ENCODE measurements at places on chromosomes 3 and 15.

- DNase-seq, result no peak
These were observed 21.4 kb upstream of the PPARG start for GRCh38 chr3:12267376-12268030.

DNA sequence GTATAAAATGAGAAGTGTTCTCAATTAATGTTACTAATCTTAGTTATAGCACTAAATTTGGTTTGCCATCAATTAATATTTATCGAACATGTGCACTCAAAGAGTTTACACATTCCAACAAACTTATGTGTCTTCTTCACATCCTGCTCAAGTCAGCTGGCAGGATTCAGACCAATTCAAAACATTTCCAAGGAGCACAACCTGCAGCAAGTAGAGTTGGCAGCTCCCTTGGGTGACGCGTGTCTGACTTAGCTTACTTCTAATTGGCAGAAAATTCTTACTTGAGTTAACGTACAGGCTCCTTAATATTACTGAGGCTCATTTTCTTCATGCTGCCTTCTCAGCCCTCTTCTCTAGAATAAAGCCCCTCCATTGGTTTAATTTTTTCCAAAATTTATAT lies 110.4 kb upstream of the PFN2 start:
- DNase-seq, result no peak

- DNase-seq, result peak; percentile 56
These were observed 13.0 kb upstream of the MANF start for GRCh38 chr3:51371943-51372557.

DNA sequence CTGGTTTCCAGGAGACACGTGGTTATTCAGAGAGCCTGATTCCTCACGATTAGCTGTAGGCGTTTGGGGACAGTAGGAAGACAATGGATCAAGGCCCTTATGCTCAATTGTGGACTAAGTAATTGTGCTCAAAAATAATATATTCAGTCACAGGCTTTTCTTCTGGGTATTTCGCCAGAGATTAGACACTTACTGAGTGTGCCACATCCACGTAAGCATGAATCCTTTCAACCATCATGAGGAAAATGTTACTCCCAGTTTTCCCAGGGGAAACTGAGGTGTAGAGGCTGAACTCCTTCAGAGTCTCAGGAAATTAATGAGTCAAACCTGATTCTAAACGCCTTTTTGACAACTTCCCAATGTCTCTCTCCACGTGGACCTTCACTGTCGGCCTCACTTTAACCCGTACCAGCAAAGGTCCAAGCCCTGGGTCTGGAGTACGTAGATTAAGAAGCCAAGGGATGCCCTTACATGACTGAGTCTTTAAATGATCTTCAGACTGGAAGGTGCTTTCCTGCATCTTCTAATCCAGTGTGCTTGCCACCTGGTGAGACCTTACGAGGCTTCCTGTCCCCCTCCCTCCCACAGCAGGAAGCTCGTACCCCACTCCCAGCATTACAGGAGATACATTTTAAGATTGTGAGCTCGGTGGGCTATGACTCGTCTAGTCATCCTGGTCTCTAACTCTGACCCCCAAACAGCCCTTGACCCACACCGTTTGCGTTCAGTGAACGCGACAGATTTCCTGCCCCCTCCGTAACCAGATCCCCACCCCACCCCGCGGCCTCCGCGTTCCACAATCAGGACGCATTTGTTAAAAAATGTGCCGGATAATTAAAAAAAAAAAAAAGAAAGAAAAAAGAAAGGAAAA lies 1.7 kb downstream of the PKM start:
- DNase-seq, result peak; percentile 79

DNA sequence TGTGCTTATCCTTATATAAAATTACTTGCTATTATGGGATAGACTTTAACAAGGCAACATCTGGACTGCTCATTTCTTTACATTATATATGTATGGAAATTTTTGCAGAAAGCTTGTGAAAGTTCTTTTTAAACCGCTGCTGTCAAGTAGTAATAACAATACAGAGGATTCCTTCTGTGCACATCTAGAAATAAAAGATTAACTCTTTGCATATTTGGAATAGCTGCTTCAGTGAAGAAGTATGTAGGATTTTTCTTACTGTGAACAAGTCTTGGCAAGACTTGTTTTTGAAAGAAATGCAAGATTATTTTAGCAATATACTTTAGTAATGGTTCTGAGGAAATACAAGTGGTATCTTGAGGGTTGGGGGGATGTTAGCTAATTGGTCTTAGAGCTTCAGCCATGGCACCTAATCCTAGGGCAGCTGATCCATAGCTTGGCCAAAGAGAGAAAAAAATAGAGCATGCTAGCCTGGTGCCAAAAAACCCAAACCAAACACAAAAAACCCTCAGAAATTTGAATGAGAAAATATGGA lies 4.3 kb downstream of the PRKCI start:
- DNase-seq, result no peak

DNA sequence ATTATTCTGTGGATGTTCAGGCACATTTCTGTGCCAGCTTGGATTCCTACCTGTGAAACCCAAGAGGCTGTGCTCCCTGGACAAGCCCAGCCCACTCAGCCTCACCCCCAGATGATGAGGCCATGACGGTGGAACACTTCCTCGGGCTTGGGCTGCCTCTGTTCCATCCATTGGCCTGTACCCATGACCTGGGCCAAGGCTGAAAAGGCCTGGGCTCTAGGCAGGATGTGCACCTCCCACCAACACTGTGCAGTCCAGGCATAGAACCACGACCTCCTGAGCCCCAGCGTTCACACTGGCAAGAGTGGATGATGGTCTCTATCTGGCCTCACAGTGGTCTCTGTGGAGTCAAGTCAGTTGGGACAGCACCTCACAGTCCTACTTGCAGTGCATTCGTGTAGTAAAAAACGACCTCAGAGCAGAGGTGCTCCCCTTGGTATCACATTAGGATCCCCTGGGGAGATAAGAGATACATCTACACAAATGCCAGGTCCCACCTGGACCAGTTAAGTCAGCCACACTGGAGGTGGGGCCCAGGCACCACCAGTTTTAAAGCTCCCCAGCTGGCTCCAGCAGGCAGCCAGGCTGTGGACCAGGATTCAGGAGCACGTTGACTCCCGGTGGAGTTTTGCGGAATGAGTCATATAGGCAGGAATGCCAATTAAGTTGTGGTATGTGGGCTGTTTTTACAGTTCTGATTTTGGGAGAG lies 39.0 kb upstream of the IGF1R start:
- no peak for DNase-seq

DNA sequence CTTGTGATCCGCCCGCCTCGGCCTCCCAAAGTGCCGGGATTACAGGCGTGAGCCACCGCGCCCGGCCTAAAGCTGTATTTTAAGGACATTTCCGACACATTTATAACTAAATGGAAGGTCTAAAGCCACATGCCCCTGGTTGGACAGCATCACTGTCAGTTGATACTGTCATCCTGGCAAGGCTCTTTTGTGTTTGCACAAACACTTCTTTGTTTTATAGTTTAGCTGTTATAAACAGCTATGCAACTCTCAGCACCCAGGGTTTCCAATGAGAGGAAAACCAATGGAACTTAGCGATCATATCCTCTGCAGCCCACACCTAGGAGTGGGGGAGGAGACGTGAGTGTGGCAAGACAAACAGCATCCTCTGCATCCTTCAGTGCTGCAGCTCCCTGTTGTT lies 19.7 kb downstream of the NIPA1 start:
- no peak for DNase-seq

GRCh38 chr3:156509189-156510174 lies 45.4 kb downstream of the SSR3 start:
- DNase-seq, result no peak

GRCh38 chr3:101695779-101696372 lies 9.4 kb upstream of the RPL24 start:
- DNase-seq, result no peak

- DNase-seq, result no peak
These were observed 56.6 kb upstream of the CSTA start for GRCh38 chr3:122268257-122269024.

DNA sequence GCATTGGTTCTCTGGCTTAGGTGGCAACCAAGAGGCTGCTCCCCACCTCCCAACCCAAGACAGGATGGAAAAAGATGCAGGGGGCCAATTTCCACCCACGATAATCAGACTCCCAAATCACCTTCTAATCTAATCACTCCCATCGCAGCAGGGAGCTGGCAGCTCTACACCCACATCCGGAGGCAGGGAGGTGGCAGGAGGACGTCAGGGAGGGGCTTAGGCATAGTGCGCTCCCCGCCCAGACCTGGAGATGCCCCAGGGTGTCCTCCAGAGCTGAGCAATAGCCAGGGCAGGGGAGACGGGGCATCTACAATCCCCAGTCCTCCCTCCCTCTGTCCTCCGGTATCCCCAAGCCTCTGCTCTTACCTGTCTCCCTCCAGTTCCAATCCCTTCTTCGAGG lies 70.5 kb upstream of the SEC13 start:
- no peak for DNase-seq

GRCh38 chr3:23950293-23950692 lies 5.2 kb downstream of the NR1D2 start:
- no peak for DNase-seq

DNA sequence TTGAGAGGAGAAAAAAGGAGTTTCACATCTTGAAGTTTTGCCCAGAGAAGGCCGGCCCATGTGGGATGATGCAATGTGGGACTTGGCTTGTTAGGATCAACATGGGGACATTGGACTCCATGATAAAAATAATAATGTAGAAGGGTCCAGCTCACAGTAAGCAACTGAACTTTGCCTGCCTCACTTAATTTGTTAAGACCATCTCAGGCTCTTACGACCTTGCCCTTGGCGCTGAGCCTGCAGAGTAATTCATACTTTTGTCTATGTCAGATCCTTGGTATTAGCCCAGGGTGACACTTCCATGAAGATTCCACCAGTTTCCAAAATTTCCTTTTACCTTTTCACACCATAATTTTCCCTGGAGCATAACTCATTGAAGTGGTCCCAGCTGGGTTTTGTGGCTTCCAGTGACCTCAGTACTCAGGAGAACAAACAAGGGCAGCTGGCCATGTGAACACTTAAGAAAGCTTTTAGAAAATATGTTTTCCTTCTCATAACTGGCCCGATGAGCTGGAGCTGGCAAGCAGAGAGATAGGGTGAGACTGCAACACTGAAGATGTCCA lies 315.4 kb upstream of the RASGRP1 start:
- DNase-seq, result no peak

DNA sequence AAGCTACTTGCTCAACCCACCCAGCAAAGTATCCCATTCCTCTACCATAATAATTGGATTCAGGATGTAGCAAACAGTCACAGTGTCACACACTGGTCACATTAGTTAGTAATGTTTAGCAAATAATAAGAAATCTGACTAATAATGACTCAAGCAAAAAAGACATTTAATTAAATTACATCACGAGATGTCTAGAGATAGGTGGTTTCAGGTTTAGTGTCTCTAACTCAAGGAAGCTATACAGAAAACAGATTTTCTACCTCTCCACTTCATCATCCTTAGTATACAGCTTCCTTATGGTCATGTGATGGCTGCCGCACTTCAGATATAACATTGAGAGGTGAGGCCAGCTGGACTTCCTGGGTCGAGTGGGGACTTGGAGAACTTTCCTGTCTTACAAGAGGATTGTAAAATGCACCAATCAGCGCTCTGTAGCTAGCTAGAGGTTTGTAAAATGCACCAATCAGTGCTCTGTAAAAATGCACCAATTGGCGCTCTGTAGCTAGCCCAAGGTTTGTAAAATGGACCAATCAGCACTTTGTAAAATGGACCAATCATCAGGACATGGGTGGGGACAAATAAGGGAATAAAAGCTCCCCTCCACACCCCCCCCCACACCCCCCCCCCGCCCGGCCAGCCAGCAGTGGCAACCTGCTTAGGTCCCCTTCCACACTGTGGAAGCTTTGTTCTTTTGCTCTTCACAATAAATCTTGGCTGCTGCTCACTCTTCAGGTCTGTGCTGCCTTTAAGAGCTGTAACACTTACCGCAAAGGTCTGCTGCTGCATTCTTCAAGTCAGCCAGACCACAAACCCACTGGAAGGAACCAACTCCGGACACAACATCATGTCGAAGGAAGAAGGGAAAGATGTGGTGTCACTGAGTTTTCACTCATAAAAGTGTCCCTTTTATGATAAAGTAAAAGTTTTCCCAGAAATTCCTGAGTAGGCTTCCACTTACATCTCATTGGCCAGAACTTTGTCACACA lies 24.9 kb upstream of the ARPIN start:
- no peak for DNase-seq

All from aorta (tissue), 5 donors.